ENCODE measurements at places on chromosomes 12 and 14.

DNA sequence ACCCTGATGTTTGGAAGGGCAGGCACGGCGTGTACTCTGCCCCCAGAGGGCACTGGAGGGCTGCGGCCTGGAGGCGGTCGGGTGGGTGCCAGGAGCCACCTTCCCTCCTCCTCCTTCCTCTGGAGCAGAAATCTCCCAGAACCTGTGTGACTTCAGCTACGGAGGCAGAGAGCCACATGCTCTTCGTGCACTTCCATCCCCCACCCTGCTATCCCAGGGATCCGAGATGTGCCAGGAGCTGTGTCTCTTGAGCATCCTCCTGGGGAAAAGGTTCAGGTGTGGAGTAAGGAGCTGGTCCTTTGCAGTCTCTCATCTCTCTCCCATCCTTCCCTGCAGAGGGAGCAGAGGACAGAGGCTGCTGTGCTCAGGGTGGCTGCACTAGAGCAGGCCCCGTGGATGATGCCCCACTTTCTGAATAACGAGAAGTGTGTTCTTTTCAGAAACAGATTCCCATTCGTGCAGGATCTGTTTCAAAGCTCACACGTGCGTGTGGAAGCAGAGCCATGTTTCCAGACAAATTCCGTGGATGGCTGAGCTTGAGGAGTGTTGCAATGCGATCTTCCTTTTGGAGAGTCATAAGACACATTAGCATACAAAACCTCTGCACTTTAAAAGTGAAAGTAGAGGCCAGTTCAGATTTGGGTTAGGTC, 162.9 kb downstream of the ADGRD1 start:
- no peak for DNase-seq

DNA sequence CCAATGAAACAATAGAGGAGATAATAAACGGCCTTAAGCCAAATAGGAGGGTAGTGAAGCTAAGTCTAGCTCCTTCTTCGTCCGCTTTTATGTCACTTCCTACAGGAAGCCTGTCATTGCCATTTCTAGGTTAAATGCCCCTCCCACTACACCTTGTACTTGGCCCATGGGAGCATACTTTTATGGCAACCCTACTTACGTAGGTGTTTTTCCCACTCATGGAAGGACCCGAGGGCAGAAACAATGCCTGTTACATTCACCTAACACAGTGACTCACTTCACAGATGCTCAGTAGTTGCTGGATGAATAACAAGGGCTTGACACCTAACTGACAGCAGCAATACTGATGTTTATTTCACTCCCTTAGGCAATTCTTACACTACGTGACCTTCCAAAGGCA, 44.5 kb downstream of the ALKBH1 start:
- DNase-seq = no peak

- no peak for DNase-seq
Measured at GRCh38 chr12:114430306-114430705, 24.4 kb upstream of the TBX5 start.

GRCh38 chr14:32259368-32260013, 56.4 kb upstream of the RNU6-8 start:
- DNase-seq = no peak

Data from CD4-positive, alpha-beta T cell treated with Interleukin-10 for 1 hour (primary cell).